ENCODE measurements at places on chromosomes 12 and 14.

- DNase-seq = no peak
Observed at GRCh38 chr12:94686834-94687628, 36.7 kb upstream of the TMCC3 start.

DNA sequence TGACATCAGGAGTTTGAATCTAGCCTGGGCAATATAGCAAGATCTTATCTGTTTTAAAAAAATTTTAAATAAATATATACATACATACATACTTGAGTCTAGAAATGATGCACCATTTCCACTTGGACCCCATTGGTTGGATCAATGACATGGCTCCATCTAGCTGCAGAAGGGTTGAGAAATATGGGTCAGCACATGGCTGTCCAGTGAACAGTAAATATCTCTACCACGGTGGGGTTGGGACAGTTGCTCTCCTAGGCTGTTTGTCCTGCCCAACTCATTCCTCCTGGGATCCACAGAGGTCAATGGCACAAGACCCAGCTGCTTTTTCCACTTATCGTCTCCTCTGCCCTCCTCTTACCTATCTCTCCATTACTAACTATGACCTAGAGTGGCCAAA lies 23.6 kb downstream of the PLEKHH1 start:
- DNase-seq = no peak

- DNase-seq = no peak
Observed at GRCh38 chr14:51701951-51702350, 50.2 kb downstream of the FRMD6 start.

DNA sequence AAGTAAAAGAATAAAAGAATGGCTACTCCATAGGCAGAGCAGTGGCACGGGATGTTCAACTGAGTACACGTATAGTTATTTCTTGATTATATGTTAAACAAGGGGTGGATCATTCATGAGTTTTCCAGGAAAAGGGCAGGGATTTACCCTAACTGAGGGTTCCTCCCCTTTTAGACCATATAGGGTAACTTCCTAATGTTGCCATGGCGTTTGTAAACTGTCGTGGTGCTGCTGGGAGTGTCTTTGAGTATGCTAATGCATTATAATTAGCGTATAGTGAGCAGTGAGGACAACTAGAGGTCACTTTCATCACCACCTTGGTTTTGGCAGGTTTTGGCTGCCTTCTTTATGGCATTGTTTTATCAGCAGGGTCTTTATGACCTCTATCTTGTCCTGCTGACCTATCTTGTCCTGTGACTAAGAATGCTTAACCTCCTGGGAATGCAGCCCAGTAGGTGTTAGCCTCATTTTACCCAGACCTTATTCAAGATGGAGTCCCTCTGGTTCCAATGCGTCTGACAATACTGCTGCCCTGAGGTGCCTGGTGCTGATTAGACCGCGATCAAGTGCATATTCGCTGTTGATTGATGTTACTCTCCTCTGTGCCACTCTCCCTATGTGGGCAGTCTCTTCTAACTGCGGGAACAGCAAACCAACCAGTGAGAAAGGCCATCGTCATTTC lies 67.6 kb upstream of the AMN1 start:
- DNase-seq = no peak

- DNase-seq = no peak
Observed at GRCh38 chr14:87623616-87624015, 369.4 kb downstream of the GALC start.

- DNase-seq = no peak
Observed at GRCh38 chr12:102171951-102172350, 25.7 kb downstream of the PMCH start.

DNA sequence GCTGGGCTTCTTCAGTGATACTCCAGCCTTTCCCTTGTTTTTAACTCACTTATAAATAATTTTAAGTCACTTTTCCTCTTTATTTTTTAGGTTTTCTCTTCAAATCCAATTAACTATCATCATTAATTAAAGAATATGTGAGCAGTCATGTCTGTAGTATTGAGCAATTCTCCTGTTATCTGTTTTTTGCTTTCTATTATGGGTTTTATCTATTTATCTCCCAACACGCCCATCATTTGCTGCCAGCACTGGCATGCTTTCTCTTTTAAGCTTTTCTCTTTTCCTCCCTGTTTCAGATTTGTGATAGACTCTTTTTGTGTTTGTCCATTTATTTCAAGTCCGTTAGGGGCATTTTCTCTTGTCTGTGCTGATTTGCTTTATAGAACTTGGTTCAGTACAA lies 72.3 kb downstream of the CRADD start:
- DNase-seq = no peak

DNA sequence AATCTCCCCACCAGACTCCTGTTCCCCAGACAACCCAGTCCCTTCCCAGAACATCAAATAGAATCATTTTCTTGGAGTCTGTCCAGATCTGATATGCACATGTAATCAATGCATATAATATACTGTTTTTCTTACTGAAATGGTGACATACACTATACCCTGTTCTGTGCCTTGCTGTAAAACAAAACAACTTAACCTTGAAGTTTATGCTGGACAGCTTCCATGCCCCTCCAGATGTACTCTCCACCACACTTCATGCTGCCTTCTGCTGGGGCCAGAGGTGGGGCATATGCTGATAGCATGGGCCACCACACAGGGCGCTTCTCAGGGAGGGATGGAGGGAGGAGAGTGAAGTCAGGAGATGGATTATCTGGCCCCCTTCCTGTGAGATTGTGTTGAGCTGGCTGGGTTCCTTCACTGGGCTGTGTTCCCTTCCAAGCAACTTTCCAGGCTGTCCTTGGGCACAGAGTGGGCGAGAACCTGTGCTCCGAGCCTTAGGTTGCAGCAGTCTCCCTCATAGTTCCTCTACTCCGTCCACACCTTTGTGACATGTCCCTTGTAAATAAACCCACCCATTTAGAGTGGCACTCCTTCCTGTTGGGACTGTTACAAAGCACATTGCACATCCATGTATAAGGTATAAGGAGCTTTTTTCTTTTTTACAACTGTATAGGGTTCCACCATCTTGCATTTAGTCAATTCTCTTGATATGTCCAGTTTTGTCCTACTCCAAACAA lies 77.6 kb upstream of the RIC8B start:
- DNase-seq = no peak

DNA sequence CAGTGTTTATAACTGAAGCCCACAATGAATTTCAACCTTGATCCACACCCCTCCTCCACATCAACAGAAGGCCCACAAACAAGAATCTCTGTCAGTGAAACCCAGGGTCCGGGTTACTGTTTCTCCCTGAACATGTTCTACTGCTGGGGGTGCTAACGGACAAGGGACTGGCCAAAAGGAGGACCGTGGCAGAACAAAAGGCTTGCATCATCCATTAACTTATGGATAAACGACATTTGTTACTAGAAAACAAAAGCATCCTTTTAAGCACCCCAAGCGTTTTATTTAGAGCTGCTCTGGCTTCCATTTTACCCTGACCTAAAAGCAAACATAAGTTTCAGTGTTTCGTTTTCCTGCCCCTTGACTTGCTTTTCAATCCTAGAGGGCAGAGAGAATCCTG lies 32.2 kb downstream of the BRAP start:
- no peak for DNase-seq

- no peak for DNase-seq
Observed at GRCh38 chr14:42421377-42422078, 814.9 kb downstream of the LRFN5 start.

DNA sequence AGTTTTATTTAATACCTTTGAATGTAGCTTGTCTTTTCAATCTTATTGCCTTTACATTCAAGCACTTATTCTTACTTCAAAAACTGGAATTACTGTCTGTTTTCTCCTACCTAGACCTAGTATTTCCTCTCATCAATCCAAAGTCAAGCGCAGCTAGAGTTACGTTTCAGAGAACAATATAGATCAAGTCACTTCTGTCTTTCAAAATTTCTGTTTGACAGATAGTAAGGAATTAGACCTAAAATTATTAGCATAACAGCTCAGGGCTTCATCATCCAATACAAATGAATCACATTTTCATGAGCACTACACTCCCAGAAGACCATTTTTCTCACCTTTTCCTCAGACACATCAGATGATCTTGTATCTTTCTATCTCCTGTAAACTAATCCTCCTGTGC lies 170.6 kb downstream of the CCDC59 start:
- DNase-seq = no peak

- no peak for DNase-seq
Observed at GRCh38 chr12:6202304-6202703, 2.1 kb downstream of the CD9 start.

DNA sequence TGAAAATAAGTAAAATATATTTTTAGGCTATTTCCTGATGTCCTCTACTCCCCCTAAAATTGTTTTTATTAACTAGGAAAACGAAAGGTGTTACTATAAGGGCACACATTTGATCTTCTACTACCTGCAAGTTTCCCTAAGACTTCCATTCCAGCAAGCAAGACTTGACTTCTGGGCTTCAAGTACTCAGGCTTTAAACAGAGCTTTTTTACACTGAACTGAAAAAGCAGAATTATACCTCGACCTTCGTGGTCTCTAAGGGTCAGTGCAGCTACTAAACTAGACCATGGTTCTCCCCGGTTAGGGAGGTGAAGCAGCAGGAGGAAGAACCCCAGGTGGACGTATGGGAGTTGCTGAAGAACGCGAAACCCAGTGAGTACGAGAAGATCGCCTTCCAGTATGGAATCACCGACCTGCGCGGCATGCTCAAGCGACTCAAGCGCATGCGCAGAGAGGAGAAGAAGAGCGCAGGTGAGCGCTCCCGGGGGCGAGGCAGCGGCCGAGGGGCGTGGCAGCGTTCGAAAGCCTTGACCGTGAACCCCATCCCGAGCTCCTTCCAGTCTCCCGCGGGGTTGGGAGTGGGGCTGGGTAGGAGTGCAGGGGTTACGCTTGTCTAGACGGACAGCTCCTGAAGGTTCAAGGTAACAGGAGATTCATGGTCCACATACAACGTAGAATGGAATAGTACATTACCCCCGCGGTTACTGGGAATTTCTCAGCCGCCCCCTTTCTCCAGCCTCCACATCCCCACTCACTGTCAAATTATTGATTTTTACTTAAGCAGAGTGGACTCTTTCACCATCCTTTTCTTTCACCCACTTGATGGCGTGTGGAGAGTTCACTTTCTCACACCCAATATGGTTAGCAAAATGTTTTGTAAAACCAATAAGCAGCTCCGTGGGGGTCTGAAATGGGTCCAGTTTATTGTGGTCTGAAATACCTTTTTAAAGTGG lies 47.6 kb downstream of the MYBPC1 start:
- peak; percentile 85 for DNase-seq

GRCh38 chr14:65015391-65015790 lies 28.7 kb downstream of the FNTB start:
- DNase-seq = no peak

GRCh38 chr12:120983759-120984158 lies 5.4 kb downstream of the HNF1A start:
- DNase-seq = no peak

GRCh38 chr12:112939761-112940381 lies 1.6 kb downstream of the OAS3 start:
- DNase-seq = no peak

DNA sequence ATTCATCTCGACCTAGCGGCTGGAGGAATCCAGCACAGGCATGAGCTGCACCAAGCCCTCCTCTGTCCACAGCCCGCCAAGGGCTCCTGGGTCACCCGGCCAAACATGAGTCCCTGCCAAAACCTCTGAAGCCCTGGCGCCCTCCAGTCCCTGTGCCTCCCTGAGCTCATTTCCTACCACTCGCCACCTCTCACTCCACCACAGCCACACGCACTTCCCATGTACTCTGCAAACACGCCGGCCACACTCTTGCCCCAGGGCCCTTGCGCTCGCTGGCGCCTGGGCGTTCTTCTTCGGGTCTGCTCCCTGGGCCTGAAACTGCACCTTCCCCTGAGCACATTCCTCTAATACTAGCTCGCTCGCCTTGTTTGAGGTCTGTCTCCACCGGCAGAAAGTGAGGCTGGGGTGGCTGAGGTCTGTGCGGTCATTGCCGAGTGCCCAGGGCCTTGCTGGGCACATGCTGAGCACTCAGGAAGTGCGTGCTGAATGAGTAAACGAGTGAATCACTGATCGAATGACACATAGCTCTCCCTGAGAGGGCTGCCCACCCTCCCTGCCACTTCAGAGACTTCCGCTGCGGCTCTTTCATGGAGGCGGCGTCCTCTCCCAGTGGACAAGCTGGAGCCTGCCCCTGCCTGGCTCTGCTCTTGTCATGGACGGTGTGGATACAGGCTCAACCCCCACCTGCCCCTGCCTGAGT lies 33.7 kb upstream of the DLK1 start:
- no peak for DNase-seq

GRCh38 chr12:14156606-14157005 lies 175.2 kb upstream of the GRIN2B start:
- no peak for DNase-seq

DNA sequence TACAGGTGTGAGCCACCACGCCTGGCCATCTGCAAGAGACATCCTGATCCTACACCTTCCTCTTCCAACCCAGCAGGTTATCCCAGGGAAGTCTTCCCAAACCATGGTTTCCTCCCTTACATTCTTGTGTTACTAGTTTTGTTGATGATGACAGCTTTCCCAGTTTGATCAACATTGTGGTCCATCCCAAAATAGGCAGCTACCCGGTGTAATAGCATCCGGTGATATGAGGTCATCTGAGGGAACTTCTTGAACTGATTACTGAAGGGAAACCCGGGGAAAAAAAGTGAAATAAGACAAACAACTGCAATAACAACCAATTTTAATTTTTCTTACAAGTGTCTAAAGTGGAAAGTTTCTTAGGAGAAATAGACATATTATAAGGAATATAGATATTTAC lies 45.3 kb upstream of the STAC3 start:
- no peak for DNase-seq

DNA sequence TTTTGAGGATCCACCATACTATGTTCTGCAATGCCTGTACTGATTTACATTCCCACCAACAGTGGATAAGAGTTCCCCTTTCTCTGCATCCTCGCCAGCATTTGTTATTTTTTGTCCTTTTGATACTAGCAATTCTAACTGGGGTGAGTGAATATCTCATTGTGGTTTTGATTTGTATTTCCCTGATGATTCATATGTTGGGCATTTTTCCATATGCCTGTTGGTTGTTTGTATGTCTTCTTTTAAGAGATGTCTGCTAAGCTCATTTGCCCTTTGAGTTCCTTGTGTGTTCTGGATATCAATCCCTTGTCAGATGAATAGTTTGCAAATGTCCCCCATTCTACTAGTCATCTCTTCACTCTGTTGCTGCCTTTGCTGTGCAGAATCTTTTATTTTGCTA lies 49.0 kb upstream of the MSRB3 start:
- no peak for DNase-seq

GRCh38 chr14:104598039-104598909 lies 6.3 kb downstream of the TMEM179 start:
- DNase-seq = no peak

GRCh38 chr14:99476864-99477263 lies 3.8 kb downstream of the SETD3 start:
- DNase-seq = no peak

DNA sequence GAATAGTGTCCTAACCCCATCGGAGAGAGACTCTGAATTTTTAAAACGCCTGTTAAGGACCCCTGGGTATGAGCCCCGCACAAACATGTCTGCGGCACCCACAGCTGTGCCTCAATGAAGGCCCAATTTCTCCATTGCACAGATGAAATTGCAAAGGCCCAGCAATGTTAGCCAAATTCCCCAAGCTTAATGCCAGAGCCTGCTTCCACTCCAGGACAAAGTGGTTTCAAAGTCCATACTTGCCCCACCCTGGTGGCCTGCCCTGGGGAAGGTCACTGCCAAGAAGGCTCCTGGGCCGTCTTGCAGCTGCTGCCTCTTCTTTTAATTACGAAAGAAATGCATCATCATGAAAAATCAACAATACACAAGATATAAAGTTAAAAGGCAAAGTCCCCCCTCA lies 1179.7 kb downstream of the VRK1 start:
- DNase-seq = no peak

Data from iPS-NIHi11 (cell line).